RCC 7860 (cell line): ENCODE measurements at places on chromosomes 2 and 18.

DNA sequence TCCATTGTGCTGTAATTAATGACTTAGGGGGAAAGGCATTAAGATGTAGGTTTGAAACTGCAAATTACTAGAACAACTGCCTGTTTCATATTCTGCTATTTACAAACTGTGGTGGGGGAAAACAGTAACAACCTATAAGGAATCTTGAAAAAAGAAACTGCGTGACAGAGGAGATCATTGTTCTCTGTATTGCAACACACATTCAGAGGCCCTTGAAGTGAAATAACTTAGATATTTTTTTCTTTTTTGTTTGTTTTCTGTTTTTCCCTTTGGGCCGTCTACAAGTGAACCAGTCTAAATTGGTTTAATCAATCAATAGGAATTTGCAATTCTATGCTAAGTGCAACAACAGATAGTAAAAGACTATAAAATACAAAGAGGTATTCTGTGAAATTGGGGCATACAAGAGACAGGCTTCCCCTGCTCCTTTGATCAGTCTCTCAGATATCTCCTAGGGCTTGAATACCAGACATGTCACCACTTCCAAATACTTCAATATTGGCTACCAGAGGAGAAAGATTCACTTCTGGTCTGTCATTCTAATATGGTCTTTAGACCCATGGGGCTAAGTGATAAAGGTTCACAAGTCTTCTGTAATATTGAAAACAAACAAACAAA is 2055.1 kb upstream of the CELF4 start:
- DNase-seq: no peak

DNA sequence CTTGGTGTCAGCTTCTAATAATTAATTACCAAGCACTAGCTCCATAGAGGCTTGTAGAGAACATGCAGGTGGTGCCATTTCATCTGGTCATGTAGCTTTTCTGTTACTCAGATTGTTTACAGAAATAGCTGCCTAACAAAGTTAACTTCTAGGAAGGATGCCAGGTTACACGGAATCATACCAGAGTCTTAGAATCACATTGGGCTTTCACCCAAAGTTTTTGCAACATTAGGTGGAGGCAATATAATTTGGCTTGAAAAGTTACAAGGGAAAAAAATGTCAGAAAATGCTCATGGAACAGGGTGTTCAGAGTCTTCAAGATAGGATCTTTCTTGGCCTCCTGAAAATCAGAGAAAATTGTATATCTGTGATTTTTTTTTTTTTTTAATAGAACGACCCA is 135.6 kb downstream of the ARHGAP15 start:
- DNase-seq: no peak

DNA sequence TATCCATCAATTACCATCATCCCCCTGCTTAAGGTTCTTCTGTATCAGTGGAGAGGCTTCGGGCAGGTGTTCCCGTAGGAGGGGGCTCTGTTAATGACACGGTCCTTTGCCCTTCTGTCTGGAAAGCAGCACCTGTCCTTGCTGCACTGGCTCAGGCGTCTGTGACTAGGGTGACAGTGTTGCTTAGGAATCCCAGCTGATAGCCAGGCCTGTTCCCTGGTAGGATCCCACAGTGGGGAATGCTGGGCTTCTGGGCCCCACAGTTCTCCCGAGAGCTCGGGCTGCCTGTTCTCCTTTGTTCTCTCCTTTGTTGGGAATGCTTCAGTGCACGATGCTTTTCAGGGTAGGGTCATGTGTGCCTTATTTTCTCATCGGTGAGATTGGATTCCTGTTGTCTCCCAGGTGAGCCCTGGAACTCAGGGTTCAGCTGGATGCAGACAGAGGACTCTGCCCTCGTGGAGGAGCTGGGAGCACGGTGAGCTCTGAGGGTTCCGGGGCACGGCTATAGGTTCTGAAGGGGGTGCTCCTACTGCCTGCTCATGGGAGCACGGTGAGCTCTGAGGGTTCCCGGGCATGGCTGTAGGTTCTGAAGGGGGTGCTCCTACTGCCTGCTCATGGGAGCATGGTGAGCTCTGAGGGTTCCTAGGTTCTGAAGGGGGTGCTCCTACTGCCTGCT is 9.6 kb downstream of the SNTG2 start:
- no peak for DNase-seq

DNA sequence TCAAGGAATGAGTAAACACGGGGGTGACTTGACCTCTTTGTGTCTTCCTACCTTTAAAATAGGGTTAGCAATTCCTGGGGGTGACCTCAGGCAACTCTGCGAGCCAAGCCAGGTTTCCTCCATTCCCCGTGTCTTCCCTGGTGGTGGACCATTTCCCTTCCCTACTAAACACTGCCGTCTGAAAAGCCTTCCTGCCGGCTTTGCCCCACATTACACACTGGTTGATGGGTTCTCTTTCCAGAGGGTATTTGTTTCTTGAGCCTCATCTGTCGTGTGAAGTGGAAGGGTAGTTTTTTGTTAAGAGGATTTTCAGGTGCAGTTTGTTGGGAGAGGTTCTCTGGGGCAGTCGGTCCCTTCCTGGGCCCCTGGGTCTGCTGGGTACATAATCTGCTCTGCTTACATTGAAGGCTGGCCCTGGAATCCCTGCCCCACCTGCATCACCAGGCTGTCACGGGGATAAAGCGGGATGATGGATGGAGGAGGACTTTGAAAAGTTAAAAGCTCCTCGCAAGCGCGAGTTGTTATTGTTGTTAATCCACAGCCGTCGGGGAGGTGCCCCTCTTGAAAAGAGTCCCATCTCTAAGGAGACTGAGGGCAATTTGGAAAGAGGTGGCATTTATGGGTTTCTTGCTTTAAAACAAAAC is 175.4 kb upstream of the SPRED2 start:
- DNase-seq: no peak

GRCh38 chr2:98170076-98170475 is 83.1 kb downstream of the VWA3B start:
- DNase-seq: no peak

DNA sequence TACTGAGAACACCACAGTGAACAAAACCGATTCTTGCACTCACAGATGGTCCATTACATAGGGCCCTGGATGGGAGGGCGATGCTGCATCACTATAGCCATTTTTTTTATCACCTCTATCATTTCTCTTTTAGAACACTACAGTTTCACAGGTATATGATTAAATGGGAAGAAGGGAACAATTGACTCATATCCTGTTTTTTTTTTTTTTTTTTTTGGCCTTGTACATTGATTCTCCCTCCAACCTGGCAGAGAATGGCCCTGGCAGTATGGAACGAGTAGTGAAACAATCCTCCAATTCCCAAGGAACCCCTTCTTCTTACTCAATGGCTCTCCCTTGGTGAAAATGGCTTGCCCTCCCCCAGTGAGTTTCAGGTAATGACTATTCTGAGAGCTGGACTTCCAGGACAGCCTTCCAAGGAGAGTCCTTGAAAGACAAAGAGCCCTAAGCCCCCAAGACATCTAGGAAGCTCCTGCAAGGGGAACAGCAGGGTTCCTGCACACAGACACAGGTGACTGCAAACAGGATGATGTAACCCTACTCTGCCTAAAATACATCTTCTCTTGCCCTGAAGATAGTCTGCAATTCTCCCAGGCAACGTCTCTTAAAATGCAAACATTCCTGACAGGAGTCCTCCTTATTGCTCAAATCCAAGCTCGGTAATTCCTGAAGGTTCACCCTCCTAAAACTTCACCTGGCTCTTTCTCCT is 405.4 kb downstream of the SETBP1 start:
- DNase-seq: no peak

GRCh38 chr2:33104052-33104623 is 157.4 kb downstream of the LTBP1 start:
- DNase-seq: no peak

GRCh38 chr18:32355896-32356295 is 114.8 kb downstream of the GAREM1 start:
- DNase-seq: no peak

DNA sequence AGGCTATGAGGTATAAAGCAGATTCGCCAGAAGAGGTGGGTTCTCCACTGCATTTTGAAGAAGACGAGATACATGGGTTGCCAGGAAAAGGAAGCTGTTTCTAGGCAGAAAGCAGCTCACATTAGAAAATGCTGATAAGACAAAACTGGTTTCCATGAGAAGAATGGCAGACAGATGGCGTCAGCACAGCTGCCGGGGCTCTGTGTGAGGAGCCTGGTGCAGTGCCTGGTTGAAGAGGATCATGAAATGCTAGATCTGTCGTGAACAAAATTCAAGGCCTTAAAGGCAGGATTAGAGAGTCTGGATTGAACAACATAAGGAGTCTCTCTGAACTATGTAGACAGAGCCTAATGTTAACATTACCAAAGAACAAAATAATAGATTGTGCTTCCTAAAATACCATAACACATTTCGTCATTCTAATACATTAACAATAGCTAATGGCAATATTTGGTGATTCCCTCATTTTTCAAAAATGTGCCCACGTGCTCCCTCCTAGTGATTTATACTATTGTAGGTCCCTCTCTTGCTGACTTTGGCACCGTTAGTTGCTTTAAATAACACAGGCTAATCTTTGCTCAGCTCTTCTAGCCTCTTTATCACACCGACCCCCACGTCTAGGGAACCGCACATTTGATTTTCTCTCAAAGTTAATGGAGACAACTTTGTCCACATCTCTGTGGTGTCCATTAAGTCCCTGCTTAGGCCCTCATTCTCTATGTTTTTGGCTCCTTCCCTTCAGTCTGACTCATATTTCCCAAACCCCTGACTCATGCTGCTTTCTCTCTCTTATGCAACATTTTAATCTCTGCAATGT is 38.2 kb downstream of the EFEMP1 start:
- peak; percentile 75 for DNase-seq

GRCh38 chr2:201411421-201411820 is 39.8 kb downstream of the TRAK2 start:
- no peak for DNase-seq

DNA sequence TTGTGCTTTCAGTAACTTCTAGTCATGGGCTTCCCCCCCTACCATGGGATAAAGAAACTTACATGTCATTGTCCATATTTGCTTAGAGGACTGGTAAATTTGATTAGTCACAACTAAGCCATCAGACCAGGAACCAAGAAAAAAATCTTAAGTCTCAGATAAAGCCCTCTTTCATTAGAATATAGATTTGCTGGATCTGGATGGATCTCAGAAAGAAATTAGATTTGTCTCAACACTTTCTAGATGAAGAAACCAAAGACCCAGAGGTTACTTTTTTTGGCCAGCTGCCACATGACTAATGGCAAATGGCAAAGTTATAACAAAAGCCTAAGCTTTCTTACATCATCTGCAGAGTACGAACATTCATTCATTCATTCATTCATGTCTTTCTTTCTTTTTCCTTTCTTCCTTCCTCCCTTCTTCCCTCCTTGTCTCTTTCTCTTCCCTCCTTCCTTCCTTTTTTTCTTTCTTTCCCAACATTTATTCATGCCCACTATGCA is 60.2 kb downstream of the CDCA7 start:
- DNase-seq: peak; percentile 42

DNA sequence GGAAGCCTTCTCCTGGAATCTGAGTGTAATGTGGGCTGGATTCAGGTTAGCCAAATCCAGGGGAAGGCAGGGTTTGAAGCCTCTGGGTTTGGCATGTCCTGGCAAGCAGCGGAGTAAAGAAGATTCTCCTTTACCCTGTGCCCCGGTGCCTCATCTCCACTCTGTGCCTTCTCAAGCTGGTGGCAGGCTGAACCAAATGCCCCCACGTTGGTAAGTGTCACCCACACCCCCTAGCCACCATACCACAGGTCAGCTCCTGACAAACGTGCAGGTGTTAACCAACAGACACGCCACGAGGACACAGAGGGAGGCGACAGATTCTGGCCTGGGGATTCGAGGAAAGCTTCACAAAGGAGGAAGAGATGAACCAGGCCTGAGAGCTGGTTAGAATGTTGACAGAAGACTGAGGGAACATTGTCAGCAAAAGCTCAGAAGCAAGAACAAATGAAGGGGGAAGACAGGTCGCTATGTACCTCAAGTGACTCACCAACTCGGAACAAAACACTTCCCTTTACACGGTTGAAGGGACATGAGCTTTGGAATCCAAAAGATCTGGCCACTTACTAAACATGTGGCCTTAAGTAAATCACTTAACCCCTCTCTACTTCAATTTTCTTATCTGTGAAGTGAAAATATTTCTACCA is 85.2 kb upstream of the LCLAT1 start:
- peak; percentile 89 for DNase-seq

- DNase-seq: peak; percentile 12
Observed at GRCh38 chr2:118249531-118249930, 161.3 kb downstream of the INSIG2 start.

GRCh38 chr2:29469516-29469915 is 354.3 kb downstream of the CLIP4 start:
- no peak for DNase-seq
